T1000 (cell line): ENCODE measurements at places on chromosomes 2 and 18.
A peak's percentile ranks its signal among the peaks of the same experiment; 100 is the strongest.

GRCh38 chr2:152413228-152414030 lies 78.5 kb downstream of the FMNL2 start:
- no peak for DNase-seq

GRCh38 chr18:59047321-59048047 lies 92.2 kb upstream of the SEC11C start:
- no peak for DNase-seq

GRCh38 chr2:189553504-189554088 lies 27.0 kb downstream of the SLC40A1 start:
- DNase-seq = no peak

DNA sequence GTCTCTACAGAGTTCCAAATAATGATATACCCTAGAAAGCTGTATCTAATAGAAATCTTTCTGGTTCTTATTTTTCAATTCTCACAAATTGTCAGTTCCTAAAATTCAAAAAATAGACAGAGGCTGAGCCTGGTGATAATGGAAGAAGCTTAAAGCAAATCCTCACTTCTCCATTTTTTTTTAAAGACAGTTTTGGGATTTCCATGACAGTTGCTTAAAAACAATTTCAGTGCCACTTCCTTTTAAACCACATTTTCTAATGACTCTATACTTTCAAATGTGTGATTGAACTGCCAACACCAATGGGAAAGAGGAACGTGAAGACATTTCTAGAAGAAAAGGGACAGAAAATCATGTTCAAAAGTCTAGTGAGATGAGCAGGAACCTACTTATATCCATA lies 4.0 kb downstream of the GKN2 start:
- no peak for DNase-seq

GRCh38 chr18:54848121-54848520 lies 19.8 kb downstream of the RAB27B start:
- DNase-seq = no peak

DNA sequence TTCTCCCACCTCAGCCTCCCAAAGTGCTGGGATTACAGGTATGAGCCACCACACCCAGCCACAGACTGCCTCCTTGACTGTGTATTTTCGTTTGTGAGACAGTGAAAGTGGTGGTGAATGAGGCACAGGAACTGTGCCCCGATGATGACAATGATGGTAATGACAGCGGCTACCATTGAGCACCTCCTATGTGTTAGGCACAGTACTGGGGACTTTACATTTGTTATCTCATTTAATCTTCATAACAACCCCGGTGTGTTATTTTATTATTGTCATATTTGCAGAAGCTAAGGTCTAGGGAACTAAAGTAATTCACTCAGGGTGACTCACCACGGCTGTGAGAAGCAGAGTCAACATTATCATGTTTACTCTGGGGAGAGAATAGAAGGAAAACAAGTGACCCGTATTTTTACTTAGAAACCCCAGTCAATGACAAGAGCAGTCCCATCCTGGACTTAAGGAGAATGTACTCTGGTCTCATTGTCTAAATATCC lies 77.6 kb upstream of the ALPP start:
- DNase-seq = no peak

DNA sequence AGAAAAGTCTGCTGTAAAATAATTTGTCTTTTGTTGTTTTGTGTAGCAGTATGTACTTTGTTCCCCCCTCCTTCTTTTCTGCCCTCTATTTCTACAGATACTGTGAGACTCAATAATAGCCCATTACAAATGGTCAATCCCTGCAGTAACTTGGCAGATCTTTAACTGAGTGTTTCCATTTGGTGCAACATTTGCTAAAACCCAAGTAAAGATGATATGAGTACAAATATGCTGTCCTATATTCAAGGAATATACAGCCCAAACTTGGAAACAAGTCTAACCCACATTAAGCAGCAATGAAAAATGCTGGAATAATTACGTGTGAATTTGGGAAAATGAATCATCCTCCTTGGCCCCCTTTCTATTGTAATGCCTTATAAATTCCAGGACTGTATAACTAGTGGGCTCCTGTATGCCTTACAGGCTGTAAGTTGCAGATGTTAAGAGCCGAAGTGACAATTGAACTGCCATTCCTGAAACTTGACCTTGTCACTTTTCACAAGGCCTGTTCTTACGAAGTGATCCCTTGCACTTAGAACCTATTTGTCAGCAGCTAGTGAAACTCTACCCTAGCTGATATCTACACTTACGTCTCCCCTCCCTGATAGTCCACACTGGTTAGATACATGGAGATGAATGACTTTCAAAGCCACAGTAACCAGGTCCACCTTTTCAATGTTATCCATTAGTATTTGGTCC lies 104.9 kb downstream of the IRS1 start:
- no peak for DNase-seq

- DNase-seq = no peak
Measured at GRCh38 chr2:101736233-101736632, 38.7 kb downstream of the MAP4K4 start.

DNA sequence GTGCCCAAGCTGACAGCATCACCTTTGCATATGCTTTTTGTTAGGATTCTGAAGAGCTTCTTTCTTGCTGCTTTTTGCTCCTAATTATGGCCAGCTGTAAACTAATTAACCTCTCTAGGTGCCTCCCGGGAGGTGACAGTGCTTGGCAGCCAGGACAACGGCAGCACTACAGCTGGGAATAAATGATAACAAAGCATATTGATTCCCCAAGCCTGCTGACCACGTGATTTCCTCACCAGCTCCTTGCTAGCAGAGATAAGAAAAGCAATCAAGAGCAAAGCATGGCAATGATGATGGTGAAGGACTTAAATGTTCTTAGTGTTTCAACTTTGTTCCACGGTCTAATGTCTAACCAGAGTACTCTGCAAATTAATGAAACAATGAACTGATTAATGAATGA lies 1074.4 kb upstream of the GYPC start:
- no peak for DNase-seq

GRCh38 chr2:221134718-221135117 lies 437.4 kb downstream of the EPHA4 start:
- DNase-seq = no peak

DNA sequence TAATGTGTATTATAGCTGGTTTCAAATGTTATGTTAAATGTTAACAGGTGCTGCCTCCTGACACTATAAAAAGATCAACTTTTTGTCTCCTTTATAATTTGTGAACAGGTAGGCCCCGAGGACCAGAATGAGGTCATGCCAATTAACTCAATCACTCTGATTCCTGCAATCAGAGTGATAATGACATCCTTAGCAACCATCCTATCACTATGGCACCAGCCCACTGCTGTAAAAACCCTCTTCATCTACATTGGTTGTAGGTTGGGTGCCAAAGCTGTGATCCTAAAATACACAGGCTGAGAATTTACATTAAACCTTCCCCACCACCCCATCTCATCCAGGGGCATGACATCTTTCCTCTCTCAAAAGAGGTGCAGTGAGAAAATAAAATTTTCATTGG lies 103.5 kb downstream of the CPO start:
- no peak for DNase-seq

DNA sequence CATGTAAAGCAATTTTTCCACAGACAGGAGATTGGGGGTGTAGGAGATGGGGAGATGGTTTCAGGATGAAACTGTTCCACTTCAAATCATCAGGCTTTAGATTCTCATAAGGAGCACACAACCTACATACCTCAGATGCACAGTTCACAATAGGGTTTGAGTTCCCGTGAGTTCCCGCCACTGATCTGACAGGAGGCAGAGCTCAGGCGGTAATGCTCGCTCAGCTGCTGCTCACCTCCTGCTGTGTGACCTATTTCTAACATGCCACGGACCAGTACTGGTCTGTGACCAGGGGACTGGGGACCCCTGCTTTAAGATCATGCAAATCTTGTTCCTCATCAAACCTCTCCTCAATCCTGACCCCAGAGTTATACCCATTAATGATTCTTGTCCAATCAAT lies 70.1 kb downstream of the RPE start:
- DNase-seq = no peak

DNA sequence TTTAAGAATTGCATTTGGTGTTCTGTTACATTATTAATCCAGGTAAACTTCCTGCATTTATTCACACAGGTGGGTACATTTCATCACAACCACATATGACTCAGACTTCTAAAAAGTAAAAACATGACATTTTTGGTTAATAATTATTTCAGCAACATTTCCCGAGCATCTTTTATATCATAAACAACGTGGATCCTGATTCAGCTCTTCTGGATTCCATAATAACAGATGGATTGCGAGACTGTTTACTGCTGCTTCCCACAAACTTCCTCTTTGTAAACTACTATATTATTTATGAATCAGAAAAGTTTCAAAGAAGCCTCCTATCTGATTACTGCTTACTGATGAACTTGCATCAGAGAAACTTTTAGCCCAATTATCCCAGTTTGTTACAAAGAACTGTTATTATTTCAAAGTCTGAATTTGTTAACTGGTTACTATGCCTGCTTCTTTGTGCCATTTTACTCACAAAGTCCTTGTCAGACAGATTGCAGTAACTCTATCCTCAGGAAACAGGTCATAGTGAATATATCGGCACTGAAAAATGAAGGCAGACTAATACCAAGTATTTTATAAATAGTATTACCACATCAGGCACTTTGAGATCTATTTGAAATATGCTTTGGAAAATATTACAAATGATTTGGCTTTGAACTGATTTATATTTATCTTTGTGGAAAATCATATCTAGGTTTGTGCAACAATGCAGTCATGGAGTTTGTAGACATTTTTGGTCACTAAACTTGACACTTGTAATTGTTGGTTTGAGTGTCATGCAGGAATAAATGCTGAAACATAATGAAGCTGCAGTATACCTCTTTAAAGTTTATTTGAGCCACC lies 511.6 kb downstream of the PLCL1 start:
- DNase-seq = no peak

DNA sequence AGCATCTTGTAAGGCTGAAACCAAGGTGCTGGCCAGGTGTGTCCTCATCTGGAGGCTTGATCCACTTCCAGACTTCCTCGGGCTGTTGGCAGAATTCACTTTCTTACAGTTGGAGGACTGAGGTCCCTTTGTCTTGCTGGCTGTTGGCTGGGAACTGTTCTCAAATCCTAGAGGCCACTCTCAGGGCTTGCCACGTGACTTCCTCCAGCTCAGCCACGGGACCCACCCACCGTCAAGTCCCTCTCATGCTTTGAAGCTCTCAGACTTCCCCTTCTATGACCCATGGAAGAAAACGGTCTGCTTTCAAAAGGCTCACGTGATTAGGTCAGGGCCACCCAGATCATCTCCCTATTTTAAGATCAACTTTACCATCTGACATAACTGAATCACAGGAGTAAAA lies 77.1 kb downstream of the SMAD4 start:
- no peak for DNase-seq

GRCh38 chr18:51192026-51192425 lies 5.5 kb downstream of the MEX3C start:
- DNase-seq = no peak

DNA sequence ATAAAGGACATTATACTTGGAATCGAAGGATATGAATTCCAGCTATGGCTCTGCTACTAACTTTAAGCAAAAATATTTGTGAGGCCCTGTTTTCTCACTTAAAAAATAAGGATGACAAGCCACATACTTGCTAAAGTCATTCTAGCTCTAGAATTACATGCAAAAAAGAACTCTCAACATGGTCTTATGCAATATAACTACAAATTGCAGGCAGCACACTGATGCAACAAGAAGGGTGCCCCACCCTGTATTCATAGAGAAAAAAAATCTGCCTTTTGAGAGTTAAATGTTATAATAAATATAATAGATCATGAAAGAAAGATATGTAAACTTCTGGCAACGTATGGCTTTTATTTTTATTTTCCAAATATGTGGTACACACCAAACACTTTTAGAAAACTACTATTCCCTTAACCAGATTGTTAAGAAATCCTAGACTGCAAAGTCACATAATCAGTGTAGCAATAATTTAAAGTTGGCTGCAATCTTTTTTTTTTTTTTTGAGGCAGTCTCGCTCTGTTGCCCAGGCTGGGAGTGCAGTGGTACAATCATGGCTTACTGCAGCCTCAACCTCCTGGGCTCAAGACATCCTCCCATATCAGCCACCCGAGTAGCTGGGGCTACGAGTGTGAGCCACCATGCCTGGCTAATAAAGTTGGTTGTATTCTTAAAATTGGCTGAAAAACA lies 40.2 kb upstream of the WDSUB1 start:
- no peak for DNase-seq

DNA sequence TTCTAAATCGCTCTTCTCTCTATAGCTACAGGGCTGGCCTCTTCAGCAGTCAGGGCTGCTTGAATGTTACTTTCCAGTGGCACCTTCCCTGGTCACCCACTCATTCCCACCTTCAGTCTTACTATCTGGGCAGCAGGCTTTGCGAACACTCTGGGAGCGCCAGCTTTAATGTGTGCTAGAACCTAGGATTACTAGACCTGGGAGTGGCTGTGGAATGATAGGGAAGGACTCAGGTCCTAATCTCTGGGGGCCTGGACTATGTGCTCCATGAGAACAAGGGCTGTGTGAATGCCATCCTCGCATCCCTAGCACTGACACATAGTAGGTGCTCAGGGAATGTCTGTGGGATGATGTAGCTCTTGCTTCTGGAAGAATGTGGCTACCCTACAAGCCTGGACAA lies 57.6 kb downstream of the BCL2L11 start:
- no peak for DNase-seq

GRCh38 chr2:205656461-205656860 lies 25.8 kb upstream of the NRP2 start:
- DNase-seq = no peak

DNA sequence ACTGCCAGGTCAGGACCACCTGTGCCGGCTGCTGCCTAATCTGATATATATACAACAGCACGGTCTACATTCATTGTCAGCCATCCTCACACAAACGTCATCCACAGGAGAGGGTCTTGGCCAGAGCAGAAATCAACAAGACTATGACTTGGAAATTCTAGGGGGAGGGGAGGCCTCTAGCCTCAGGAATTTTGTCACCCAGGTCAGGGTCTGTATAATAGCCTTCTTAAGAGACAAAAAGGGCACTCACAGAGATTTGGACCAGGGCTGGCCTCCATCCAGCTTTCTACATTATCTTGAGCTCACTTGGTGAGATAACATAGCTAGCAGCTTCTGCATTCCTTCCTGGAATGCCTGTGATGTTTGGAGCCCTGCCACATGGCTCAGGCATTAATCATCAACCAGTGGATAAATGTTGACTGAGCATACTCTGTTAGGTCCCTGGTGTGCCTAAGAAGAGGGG lies 50.4 kb upstream of the CTIF start:
- peak; percentile 53 for DNase-seq

GRCh38 chr2:28626891-28627421 lies 124.7 kb upstream of the PPP1CB start:
- no peak for DNase-seq

- no peak for DNase-seq
Measured at GRCh38 chr2:241767464-241768250, 9.0 kb upstream of the GAL3ST2 start.

GRCh38 chr2:121897335-121897970 lies 142.0 kb downstream of the TSN start:
- DNase-seq = no peak
